ENCODE measurements at places on chromosomes 1 and 21.

- no peak for DNase-seq
Observed at GRCh38 chr1:180997843-180998504, 24.7 kb downstream of the STX6 start.

- DNase-seq, result peak; percentile 51
Observed at GRCh38 chr21:46619846-46620245, 15.0 kb upstream of the S100B start.

DNA sequence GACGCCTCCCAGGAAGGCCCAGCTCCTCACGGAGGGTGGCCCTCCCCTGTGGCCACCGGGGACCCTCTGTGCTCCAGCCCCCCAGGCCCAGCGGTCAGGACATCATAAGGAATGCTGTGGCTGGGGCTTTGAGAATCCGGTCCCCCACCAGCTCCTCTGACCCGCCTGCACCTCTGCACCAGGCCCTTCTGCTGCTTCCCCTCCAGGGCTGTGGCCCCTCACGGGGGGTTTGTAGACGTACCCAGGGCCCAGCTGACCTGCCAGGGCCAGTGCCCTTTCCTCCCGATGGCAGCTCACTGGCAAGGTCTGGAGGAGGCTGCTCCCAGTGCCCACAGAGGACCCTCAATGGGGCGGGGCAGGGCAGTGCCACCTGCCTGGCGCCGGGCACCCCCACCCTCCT is 103.9 kb upstream of the TTC34 start:
- DNase-seq, result no peak

DNA sequence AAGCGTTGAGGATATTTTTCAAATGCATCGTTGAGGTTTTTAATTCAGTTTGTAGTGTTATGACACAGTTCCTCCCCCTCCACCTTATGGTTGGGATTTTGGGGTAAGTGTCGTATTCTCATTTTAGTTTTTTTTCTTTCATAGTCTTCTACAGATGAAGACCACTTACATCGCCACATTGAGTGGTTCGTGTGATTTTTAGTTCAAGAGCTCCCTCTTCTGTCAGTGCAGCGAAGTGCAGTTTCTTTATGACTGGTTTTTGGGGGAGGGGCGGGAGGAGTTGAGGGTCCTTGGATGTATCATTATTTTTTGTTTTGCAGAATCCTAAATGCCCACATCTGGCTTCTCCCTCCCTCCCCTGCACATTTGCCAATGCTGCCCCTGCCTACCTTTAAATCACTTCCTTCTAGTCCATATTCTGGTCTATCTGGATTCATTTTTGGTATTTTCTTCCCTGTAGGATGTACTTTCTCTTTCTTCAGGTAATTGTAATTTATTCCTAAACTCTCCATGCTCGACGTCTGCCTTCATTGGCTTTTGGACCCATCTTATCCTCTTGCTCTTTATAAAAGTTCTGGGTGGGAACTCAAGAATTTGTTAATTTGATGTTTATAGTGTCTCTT is 433.1 kb downstream of the CAMTA1 start:
- peak; percentile 48 for DNase-seq

DNA sequence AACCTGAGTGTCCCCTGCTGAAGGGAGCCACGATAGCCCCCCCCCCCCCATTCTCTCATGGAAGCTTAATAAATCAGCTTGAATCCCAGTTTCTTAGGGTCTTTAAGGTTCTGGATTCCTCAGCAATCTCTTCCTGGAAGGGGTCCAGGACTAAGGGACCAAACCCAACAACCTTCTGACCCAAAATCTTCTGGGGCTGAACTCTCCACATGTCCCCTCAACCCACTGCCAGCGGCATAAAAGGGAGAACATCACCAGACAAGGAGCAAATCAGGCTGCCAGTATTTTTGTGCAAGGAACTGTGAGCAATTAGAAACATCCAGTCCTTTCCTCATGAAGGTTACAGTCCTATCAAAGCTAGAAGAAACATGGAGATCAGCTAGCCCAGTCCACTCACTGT is 12.7 kb upstream of the LORICRIN start:
- no peak for DNase-seq

DNA sequence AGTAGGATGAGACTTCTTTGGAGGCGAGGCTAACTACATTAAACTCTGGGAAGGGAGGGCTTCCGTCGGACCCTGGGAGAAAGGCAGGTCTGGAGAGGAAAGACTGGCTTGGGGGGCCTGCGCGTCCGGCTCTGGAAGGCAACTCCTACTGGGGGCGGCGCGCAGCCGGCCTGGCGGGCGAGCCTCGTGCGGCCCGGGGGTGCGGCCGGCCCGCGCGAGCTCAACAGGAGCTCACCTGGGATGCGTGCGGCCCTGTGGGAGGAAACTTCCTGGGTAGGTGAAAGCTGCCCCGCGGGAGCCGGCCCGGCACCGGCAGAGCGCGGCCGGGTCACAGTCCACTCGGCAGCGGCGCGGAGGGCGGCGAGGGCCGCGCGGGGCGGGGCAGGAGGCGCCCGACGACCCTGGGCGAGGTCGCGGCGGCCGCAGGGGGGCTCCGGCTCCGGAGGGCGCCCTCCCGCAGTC is 449 bp downstream of the EPS15 start:
- no peak for DNase-seq

DNA sequence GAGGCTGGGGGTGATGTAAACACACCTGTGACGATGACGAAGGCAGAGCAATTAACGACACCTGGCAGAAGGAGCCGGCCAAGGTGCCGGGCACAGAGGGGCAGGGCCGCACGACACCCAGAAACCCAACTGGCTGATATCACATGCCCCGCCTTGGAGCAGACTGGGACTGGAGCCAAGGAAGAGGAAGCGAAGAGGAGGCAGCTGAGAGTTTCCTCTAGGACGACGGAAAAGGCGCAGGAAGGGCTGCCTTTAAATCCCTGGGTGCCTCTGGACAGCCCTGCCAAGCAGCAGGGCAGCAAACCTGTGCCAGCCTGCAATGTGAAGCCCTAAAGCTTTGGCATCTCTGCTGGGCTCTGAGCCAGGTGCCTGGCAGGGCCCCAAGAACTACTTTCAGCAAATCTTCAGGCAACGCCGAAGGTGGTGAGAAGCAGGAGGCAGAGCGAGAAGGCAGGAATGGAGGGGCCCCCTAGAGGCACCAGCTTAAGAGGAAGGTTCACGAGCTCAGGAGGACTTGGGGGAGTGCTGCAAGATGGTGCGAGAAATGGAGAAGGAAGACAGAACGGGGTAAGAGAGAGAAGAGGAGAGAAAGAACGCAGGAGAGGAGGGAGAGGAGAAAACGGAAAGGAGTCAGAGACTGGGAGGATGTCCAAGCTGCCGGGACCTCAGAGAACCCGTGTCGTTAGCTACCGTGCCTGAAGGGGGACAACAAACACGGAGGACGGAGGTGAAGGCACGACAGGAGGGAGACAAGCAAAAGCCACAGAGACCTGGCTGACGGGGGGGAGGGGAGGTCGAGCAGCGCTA is 25.3 kb upstream of the PEF1 start:
- peak; percentile 22 for DNase-seq

DNA sequence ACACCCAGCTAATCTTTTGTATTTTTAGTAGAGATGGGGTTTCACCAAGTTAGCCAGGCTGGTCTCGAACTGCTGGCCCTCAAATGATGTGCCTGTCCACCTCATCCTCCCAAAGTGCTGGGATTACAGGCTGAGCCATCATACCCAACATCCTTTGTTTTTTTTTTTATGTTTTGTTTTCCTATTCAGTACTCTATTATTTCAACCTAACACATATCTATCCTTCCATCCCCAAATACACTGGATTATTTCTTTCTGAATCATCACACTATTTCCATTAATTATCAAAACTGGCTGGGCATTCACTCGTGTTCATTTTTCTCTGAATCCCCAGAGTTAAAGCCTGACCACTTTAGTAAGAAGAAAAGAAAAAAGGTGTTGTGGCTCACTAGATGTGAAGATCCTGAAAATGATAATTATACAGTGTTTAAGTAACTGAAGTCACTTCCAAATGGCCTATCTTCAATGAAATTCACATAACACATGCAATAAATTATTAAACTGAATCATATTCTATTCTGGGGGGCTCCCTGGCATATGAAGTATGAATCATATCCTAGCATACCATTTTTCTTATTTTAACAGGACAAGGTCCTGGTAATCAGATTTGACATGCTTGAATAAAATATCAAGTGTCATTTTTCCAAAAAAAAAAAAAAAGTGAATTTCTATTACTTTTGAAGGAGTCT is 1754.2 kb downstream of the BRINP3 start:
- DNase-seq, result no peak

DNA sequence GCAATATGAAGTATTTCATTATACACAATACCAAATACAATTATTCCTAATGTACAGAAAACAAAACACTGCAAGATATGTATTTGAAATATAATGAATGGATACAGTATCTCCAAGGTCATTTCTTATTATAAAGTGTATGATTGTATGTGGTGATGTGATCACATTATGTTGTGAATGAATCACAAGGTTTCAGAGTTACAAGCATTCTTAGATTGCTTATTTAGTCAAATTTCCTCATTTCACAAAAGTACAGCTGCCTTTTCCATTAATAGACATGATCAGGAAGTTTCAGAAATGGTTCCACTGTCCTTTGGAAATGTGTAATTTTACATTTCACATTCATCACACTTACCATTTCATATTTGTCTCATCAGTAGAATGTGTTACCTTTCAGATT is 28.3 kb upstream of the NEK7 start:
- DNase-seq, result no peak

DNA sequence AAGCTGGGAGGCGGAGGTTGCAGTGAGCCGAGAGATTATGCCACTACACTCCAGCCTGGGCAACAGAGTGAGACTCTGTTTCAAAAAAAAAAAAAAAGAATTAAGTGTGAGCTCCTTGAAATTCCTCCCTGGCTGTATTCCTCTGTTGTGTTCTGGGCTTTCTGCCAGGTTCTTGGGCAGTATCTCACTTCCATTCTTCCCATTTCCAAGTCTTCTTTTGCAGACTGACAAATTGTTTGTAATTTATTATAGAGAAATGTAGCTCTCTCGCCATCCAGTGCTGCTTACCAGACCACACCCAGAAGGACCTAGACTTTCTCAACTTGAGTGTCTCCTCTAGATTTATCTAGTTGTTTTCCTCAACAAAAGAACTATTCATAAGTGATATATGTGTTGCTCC is 105.0 kb upstream of the ADGRL2 start:
- peak; percentile 78 for DNase-seq

DNA sequence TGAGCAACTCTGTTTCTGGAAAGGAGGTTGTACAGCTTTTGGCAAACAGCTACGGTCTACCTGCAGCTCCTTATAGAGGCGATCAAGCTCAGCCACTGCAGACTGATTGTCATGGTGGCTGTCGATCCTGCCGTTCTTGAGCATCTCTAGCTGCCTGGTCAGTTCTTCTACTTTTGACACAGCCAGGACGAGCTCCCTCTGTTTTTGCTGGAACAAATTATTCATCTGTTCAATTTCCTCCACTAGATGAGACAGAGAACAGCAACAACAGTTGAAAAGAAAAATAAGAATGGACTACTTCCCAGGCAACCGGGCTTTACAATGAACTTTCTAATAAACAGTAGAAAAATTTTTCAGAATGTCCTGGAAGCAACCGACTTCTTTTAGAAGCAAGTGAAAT is 42.5 kb downstream of the TP53BP2 start:
- DNase-seq, result no peak

- DNase-seq, result no peak
Observed at GRCh38 chr1:81733480-81733879, 67.3 kb upstream of the ADGRL2 start.

DNA sequence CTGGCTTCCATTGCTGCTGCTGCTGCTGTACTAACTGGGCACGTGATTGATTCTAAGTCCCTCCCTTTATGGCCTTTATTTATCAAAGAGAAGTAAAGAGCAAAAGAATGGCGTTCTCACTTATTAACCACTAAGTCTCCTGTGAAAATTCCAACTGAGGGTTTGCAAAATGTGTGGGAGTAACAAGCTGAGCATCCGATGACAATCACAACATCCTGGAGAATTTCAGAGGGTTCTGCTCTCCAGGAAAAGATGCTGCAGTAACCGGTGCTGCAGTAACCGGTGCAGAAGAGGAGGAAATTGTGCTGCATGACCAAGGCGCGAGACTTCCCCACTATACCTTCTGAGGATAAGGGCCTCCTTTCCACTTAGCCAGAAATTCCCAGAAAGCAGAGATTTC is 12.7 kb upstream of the MX2 start:
- no peak for DNase-seq

DNA sequence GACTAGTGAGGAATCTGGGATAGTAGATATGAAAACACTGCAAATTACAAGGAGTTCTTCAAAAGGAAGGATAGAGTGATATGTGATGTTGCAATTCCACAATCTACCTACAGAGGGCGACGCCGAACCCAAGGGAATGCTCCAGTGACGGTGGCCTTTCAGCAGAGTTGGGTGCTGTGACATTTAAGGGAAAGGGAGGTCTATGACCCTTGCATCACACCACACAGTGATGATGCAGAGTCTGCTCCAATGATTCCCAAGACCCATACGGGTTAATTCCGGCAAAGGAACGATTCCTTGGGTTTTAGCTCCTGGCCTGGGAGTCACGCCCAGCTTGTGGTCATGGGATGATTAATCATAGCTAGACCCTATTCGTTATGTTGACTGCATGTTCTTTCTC is 123.0 kb upstream of the IGSF21 start:
- DNase-seq, result no peak

DNA sequence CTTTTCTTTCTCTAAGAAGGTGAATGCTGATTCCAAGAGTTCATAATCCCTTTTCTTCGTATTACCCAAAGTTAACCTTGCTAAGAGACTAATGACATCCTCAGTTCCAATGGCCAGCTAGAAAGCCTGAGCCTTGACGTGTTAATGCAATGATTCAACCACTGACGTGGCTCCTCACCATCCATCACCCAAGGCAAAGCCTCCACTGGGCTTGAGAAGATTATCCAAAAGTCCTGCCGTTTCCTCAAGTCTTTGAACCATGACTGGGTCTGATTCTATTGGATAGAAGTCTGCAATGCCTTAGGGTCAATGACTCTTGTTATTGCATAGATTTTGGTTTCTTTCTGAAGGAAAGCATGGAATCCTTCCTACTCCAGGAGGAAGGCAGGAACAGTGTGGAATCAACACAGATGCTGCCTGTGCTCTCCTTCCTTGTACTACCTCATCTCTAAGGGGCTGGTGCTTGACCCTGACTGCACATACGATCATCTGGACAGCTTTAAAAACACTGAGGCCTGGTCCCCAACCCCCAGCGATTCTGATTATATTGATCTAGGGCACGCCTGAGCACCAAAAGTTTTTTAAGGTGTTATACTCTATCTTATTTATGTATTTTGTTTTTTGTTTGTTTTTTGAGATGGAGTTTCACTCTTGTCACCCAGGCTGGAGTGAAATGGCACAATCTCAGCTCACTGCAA is 69.3 kb upstream of the ANGPTL1 start:
- DNase-seq, result no peak

- no peak for DNase-seq
Observed at GRCh38 chr1:6260961-6261614, at the start of gene GPR153. GPR153 (minus strand) TSS chr1:6261098; CDS start chr1:6254905, 6,193 bp downstream.
